Endothelial cell (in vitro differentiated cells): ENCODE measurements at places on chromosomes 2 and 18.
A peak's percentile ranks its signal among the peaks of the same experiment; 100 is the strongest.

- DNase-seq, result no peak
These were observed 100.3 kb upstream of the NCK2 start for GRCh38 chr2:105644174-105644980.

DNA sequence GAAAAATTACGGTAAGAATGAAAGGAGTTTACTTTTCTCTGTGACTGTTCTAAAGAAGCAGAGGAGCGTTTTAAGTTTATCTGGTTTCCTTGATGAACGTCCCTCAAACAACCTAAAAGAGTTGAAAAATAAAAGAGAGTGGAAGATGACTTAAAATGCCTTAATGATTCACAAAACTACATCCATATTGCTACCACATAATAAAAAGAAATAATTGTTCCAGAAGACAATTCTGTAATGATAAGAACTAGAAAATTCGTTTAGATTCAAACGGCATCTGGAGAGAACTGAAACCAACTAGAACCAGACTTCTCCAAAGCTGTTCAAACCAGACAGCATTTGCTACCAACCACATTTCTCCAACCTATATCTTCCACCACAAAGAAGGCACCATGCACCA lies 68.1 kb downstream of the TEKT4 start:
- no peak for DNase-seq

DNA sequence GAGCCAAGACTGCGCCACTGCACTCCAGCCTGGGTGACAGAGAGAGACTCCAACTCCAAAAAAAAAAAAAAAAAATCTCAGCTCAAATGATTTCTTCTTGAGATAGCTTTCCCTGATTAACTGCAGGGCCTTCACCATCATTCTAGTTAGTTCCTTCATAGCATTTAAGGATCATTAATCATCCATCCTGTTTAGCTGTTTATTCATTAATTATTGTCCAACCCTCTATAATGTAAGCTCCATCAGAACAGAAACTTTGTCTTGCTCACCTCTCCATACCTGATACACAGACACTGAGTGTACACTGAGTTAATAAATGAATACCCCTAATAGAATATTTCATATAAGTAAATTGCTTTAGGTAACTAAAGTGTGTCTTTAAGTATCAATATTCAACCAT lies 42.2 kb upstream of the ENOSF1 start:
- DNase-seq, result no peak

DNA sequence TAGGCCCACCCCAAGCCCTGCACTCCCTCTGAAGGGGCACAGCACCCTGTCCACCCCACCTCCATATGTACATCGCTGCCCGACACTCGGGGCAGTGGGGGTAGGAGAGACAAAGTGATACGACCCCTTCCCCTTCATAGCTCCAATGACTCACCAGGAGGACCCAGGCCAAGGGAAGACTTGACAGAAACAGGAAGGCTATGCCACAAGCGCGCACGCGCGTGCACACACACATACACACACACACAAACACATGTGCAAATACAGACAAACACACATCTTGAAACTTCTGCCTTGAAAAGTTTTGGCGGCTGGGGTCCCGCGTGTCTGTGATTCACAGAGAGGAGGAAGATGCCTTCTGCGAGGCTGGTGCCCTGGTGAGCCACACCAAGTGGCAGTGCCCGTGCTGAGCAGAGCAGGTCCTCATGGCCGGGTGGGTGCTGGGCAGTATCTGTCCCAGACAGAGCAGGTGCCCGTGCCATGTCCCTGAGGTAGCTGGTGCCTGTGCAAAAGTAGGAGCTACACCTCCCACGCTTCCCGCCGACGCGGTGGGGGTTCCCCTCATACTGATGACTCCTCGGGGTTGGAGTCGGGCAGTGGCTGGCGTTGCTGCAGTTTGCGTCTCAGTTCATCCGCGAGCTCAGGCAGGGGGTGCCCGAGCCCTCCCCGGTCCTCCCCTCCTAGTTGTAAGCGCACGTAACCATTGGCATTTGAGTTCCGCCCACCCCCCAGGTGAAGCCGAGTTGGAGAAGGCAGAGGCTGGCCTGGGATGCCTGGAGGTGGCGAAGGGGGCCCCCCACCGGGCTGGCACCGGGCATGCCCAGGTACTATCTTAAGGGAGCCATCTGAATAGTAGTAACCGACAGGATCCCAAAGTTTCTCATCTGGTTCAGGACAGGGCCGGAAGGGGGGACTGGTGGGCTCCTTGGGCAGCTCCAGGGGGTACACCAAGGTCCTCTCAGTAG lies 2.5 kb upstream of the ANKRD39 start:
- no peak for DNase-seq

DNA sequence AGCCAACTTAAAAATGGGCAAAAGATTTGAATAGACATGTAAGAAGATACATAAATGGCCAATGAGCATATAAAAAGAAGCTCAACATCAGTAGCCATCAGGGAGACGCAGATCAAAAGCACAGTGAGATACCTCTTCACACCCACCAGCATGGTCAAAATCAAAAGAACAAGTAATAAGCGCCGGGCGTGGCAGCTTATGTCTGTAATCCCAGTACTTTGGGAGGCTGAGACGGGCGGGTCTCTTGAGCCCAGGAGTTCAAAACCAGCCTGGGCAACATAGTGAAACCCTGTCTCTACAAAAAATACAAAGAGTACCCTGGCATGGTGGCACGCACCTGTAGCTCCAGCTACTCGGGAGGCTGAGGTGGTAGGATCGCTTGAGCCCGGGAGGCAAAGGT lies 4.6 kb upstream of the CIB4 start:
- DNase-seq, result no peak

DNA sequence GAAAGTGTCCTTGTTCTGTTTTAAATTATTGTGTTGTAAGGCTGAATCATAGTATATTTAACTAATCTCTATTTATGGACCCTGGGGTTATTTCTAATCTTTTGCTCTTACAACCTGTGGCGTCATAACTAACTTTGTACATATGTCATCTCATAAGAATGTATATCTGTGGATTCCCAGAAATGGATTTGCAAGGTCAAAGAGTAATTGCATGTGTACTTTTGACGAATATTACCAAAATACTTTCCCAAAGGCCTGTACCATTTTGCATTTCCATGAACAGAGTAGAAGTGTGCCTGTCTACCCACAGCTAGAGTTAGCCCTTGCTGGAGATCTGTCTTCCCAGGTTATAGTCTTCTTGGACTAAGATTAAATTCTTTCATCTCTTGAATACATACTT lies 42.8 kb downstream of the SEMA4F start:
- no peak for DNase-seq

GRCh38 chr18:9613550-9614400 lies 584 bp downstream of the PPP4R1 start:
- DNase-seq, result peak; percentile 77
